ENCODE measurements at places on chromosomes 12 and 14. TPM values are rescaled to one million over a fixed set of nuclear protein-coding genes. Genes with fewer than 3 reads are reported as not detected.

Gene NKX2-1
- total RNA-seq: not detected

Gene LARP4
- total RNA-seq: 21.1 TPM

Gene SPIC
- total RNA-seq: not detected

Gene SBNO1
- 16.3 TPM for total RNA-seq

DNA sequence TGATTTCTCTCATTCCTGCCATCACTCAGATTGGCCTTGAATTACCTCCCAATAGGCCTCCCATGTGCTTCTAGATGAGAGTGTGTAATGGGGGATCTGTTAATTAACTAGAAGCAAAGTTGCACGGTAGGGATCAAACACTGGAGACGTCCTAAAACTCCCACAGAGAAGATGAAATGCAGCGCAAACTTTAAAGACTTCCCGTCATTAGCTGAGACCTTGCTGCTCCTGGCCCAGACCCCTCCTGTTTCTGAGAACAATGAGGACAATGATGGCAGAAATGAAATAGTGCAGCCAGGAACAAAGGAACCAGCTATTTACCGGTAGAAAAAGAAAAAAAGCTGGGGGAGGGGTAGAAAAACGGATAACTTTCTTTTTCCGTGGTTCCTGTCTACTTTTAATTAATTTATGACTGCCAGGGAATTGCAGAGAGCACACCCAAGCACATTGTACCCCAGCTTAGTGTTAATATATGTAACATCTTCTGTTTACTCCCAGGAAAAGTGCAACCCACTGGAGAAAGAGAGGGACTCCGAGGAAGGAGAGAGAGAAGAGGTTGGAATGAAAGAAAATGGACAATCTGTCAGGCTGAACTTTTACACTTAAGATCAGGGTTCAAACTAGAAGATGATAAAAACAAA, 280.7 kb upstream of the SOX5 start:
- DNase-seq: no peak

DNA sequence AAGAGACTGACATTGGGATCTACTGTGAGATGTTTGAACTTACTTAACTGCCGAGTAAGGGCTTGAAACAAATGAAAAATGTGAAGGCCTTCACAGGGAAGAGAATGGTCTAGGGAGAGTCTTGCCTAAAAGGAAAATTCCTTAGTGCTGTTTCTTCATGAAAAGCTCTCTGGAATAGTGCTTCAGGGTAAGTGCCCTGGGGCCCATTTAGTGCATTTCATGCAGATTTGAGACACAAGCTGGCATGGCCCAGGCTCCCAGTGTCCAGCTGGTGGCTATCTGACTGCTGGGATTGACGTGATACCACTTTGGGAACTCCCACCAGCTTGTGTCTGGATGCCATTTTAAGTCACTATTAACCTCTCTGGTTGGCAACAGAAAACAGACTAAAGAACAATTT, 26.9 kb downstream of the BEST3 start:
- DNase-seq: no peak

DNA sequence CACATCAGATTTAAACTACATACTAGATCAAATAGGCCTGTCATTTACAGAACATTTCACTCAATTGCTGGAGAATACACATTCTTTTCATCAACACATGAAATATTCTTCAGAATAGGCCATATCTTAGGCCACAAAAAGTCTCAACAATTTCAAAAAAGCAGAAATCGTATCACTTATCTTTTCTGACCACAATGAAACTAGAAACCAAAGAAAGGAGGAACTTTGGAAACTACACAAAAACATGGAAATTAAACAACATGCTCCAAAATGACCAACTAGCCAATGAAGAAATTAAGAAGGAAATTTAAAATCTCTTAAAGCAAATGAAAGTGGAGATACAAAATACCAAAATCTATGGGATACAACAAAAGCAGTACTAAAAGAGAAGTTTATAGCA, 35.1 kb downstream of the PARP11 start:
- no peak for DNase-seq

DNA sequence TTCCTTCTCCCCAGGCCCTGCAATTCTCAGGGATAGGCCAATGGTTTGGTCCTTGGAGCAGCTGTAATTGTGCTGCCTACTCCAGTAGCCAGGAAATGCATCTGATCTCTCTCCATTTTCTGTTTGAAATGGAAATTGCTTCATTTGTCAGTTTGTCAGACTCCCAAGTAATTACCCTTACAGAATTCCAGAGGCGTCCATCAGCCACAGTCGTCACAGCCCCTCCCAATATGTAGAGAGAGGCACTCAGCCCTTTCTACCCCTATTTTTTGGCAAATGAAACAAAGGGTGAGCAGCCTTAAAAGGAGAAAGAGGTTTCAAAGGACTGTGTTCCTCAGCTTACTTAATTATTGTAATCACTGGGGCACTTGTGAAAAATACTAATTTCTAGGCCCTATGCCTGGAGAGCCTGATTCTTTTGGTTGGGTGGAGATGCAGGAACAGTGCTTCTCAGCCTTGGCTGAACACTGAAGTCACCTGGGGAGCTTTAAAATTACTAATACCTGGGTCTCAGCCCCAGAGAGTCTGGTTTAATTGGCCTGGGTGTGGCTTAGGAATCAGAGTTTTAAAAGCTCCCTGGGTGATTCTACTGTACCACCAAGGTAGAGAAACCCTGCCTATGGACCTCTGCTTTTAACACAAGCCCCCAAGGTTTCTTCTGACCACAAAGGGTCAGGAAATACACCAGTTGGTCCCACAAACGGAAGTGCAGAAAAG, 190.0 kb downstream of the EMP1 start:
- DNase-seq: no peak

GRCh38 chr12:80234667-80235066, 135.3 kb downstream of the OTOGL start:
- DNase-seq: peak; percentile 10

DNA sequence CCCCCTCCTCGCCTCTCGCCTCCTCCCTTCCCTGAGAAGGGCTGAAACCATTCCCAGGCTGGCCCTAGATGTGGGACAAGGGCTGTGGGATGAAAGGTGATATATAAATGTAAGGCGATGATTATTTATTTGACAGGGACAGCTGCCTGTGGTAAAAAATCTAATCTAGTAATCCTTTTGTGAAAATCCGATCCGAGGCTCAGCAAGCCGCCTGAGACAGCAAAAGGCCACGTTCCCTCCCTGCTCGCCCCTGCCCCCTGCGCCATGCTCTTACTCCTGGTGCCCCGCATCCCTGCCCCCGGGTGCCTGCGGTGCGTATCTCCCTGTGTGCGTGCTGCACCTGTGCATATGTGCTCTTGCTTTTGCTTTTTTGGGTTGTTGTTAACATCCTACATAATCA, 65.2 kb downstream of the TSPAN9 start:
- no peak for DNase-seq

DNA sequence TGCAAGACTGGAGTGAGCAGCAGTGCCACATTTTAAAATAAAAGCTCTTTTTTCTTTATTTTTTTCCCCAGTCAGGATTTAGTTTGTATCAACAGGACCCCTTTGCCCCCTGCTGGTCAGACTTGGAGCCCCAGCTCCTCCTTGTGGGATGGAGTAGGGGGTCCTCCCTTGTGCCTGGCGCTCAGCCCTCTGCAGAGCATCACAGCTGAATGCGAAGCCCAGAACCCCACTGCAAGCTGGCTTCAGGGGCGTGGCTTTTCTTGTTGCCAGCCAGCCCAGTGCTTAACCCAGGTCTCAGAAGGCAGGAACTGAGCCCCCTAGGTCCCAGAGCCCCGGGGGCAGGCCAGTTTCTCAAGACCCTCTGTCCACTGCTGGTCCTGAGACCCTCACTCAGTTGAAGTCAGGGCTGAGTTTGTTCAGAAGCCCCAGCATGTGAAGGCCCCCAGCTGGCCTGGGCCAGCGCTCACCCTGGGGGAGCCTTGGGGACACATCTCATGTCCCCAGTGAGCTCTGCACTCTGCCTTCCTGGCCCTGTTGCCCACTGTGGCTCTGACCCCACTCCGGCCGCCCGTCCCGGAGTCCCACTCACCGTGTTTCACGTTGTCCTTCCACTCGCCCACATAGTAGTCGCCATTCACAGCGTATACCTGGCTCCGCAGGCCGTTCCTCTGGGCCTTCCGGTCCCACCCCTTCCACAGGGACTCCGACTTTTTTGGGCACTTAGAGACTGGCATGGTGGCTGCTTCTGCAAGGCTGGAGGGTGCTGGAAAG, 519 bp downstream of the MORN3 start:
- peak; percentile 22 for DNase-seq

GRCh38 chr12:52965337-52965731, 16.4 kb downstream of the KRT18 start:
- DNase-seq: no peak

GRCh38 chr12:5864301-5864700, 80.8 kb downstream of the ANO2 start:
- DNase-seq: no peak

GRCh38 chr14:59688224-59689170, 111.9 kb upstream of the CCDC175 start:
- DNase-seq: peak; percentile 43

- no peak for DNase-seq
Measured at GRCh38 chr12:120462099-120462640, 7.4 kb downstream of the SRSF9 start.

GRCh38 chr14:28151926-28152325, 614.7 kb upstream of the FOXG1 start:
- DNase-seq: no peak

DNA sequence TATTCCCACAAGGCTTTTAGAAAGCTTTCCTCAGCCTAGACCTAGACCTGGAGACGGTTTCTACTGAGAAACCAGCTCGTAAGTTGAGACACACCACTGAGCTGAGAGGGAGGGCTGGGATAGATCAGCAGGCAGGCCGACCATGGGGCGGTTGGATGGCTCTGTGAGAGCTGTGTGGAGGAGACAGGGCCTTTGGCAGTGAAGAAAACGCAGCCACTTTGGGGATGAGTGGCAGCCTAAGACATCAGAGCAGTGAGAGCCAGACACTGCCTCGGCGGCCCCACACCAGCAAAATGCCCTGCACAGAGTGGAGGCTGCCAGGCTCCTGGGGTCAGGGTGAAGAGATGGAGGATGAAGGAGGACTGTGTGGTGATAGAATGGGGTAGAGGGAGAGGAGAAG, 46.0 kb downstream of the CACNA2D4 start:
- DNase-seq: no peak

DNA sequence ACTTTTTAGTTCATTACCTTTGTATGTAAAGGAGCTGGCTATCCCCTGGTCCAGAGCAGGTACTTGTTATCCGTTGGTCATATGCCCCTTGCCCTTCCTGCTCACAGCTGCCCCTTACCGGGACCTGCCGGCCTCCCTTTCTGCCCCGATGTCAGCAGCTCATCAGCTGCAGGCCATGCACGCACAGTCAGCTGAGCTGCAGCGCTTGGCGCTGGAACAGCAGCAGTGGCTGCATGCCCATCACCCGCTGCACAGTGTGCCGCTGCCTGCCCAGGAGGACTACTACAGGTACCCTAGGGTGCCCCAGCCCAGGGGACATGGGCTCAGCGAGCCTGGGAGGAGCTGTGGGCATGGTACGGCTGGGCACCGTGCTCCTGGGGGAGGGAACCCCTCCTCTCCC, 2.3 kb upstream of the RNU7-1 start:
- no peak for DNase-seq

DNA sequence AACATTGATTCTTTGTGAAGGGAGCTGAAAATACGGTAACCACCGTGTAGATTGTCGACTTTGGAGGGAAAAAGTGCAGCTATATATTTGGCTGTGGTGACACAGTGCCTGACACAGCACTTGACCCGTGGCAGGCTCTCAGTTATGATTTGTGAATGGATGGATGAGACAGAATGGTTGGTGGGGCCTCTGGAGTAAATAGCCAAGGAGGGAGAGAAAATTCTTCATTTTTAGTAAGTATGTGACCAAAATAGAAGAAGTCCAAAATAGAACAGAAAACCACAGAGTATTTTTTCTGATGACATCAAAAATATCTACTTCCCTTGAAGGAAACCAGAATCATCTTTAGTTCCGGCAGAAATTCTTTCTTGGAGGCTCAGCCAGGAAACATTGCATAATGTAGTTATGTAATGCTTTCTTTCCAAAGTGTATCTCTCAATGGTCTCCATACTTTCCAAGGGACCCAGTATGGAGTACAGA, 82.0 kb upstream of the WSCD2 start:
- DNase-seq: no peak

DNA sequence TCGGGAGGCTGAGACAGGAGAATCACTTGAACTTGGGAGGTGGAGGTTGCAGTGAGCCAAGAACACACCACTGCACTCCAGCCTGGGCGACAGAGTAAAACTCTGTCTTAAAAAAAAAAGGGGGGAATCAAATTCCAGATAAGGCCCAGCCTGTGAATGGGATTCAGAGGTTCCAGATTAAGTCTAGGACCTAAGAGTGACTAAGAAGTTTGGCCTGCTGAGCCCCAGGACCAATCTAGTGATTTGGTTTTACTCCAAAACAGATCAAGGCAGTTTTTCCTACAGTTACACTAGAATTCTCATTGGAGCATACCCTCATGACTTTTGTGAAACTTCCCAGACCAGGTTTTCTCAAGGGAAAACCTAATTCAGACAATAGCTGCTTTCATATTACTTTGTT, 22.8 kb downstream of the EXOC5 start:
- peak; percentile 16 for DNase-seq

- no peak for DNase-seq
Measured at GRCh38 chr12:105110851-105111250, 3.3 kb downstream of the WASHC4 start.

DNA sequence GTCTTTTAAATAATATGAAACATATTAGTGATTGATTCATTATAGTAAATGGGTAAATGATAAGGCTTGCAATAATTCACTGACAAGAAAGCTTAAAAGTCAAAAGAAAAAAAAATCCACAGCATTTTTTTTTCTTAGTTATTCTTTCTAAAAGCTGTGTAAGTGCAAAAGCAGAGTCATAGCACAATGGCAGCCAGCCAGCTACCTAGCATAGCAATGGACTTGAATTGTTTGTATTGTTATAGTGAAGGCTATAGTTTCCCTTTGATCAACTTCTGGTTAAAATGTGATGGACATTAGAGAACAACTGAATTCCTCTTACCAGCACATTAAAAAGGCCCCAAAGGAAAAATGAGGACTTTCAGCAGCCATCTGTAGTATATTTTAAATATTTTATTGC, 232.1 kb downstream of the NAV3 start:
- peak; percentile 69 for DNase-seq

DNA sequence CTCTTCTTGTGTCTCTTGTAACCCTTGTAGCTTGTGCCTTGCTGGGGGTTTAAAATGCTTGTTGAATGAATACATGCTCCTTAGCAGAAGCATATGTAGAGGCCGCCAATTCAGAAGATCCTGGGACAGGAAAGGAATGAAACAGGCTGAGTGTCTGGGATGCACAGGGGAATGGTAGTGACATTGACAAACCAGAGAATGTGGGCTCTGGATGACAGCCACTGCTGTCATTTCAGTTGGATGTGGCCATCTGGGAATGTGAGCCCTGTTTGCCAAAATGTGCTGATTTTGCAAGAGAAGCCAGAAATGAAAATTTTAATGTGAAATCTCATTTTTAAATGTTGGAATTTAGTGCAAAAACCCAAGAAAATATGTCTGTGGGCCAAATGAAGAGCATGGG, 136.8 kb downstream of the DACT1 start:
- no peak for DNase-seq

All from M059J (cell line).